ENCODE measurements at places on chromosomes 13 and 19.

DNA sequence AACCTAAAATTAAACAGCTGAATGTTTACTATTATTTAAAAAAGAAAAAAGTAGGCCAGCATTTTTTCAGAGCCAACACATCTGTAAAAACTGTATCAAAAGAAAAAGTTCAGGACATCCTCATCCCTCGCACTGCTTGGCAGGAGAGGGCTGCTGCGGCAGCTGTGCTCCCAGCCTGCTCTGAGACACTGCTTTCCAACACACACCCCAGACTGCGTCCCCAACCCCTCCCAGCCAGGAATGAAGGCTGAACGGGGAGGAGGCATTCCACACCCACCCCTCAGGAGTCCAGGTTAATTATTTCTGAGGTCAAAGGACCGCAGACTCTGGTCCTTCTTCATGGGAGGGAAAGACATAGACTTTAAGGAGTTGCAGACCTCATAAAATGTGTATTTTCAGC is 43.1 kb downstream of the COL4A1 start:
- no peak for DNase-seq

GRCh38 chr19:1956868-1957492 is 16.0 kb downstream of the CSNK1G2 start:
- no peak for DNase-seq

- no peak for DNase-seq
Measured at GRCh38 chr13:62358646-62358932, 942.9 kb upstream of the PCDH20 start.

DNA sequence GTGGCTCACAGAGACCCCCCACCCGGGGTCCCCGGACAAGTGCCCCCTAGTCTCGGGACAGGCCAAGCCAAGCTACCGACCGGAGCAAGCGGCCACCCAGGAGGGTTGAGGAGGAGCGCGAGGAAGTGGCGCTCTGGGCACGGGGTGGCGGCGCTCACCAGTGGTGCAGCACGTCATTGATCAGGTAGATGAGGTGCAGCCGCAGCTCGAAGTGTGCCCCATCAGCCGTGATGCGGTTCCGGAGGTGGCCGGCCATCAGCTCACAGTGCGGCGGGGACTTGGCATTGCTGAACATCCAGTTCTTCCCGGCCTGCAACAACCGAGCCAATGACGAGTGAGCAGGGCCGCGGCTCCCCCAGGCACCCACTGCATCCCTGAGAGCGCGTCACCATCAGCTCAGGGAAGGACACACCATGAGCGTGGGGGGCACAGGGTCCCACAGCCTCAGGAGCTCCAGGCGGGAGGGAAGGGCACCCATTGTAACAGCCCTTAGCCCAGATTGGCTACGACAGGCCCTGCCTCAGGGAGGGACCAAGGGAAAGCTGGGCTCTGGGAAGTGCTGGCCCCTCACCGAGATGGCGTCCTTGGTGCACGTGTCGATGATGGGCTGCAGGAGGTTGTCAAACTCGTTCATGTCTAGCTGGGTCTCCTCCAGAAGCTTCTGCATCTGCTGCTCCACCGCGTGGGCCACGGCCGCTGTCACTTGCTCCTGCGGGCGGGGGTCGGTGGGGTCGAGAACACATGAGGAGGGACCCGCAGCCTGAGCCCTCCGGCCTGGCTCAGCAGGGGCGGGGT is 9.6 kb downstream of the CHERP start:
- no peak for DNase-seq

GRCh38 chr19:39199025-39199424 is 2.3 kb downstream of the NCCRP1 start:
- no peak for DNase-seq

GRCh38 chr13:25042151-25042865 is 53.6 kb upstream of the PABPC3 start:
- DNase-seq = no peak

DNA sequence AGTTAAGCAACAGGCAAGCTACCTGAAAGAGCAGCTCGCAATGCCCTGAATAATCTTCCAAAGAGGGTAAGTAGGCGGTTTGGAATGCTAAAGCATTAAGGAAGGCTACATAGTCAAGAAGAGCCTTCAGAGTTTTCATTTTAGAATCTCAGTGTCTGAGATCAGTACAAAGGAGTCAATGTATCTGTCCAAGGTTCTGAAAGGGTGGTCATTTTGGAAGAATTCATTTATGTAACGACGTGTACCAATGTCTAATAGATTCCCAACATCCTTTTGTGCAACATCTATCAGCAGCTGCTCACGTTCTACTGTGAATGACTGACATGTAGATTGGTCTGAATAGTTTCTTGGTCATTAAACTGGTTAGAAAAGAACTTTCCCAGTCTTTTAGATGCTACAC is 15.2 kb downstream of the ZNF665 start:
- DNase-seq = no peak

- no peak for DNase-seq
Measured at GRCh38 chr13:77176350-77176749, 149.4 kb upstream of the FBXL3 start.

DNA sequence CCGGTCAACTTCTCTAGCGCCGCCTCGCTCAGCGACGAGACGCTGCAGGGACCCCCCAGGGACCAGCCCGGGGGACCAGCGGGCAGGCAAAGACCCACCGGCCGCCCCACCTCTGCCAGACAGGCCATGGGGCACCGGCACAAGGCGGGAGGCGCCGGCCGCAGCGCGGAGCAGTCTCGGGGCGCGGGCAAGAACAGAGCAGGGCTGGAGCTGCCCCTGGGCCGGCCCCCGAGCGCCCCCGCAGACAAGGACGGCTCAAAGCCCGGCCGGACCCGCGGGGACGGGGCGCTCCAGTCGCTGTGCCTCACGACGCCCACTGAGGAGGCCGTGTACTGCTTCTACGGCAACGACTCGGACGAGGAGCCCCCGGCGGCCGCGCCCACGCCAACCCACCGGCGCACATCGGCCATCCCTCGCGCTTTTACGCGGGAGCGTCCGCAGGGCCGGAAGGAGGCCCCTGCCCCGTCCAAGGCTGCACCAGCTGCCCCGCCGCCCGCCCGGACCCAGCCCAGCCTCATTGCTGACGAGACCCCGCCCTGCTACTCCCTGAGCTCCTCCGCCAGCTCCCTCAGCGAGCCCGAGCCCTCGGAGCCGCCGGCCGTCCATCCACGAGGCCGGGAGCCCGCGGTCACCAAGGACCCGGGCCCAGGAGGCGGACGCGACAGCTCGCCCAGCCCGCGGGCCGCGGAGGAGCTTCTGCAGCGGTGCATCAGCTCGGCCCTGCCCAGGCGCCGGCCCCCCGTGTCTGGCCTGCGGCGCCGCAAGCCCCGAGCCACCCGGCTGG is 11.3 kb downstream of the C19orf25 start:
- DNase-seq = no peak

GRCh38 chr19:35811317-35812219 is 1.1 kb downstream of the PRODH2 start:
- no peak for DNase-seq

GRCh38 chr19:7845390-7846154 is 15.6 kb downstream of the EVI5L start:
- no peak for DNase-seq

GRCh38 chr13:106961216-106961615 is 393.3 kb upstream of the ARGLU1 start:
- DNase-seq = no peak

GRCh38 chr13:34627509-34628208 is 314.4 kb upstream of the NBEA start:
- DNase-seq = no peak

DNA sequence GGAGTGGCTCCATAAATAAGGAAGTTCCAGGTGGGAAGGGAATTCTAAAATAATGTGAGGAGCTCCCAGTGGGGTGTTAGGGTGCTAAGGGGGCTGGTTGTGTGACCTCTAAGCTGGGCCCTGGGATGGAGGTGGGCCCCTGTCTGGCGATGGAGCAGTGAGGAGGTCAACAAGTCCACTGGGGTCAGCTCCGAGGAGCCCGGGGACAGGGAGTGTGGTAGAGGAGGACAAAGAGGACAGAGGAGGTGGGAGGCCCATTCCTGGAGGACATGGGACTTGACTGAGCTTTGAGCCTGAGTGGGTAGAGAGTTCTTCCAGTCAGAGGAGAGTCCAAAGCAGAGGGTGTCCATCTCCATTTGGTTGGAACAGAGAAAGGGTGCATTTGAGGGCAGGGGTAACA is 390.2 kb downstream of the TSHZ3 start:
- no peak for DNase-seq

DNA sequence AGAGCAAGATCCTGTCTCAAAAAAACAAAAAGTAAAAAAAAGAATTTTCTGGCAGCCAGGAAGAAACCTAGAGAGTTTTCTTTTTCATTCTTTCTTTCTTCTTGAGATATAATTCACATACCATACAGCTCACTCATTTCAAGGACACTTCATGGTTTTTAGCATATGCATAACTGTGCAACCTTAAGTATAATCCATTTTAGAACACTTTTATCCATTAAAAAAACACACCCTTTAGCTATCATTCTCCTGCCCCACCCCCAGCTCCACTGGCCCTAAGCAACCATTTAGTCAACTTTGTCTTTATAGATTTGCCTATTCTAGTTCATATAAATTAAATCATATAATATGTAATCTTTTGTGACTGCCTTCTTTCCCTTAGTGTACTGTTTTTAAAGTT is 8.1 kb upstream of the IPO5 start:
- DNase-seq = no peak

GRCh38 chr19:50780753-50781435 is 9.3 kb upstream of the ACP4 start:
- no peak for DNase-seq

DNA sequence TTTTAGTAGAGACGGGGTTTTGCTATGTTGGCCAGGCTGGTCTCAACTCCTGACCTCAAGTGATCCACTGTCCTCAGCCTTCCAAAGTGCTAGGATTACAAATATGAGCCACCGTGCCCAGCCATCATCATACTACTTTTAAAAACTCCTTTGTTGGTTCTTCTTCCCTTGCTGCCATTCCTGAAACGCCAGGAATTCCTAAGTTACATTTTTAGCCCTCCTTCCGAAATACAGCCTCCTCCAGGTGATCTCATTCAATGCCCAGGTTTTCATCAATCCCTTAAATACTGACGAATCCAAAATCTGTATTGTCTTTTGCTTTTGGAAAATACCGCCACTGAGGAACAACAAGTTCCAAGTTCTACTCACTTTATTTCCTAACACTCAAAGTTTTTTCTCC is 25.3 kb upstream of the EBPL start:
- no peak for DNase-seq

DNA sequence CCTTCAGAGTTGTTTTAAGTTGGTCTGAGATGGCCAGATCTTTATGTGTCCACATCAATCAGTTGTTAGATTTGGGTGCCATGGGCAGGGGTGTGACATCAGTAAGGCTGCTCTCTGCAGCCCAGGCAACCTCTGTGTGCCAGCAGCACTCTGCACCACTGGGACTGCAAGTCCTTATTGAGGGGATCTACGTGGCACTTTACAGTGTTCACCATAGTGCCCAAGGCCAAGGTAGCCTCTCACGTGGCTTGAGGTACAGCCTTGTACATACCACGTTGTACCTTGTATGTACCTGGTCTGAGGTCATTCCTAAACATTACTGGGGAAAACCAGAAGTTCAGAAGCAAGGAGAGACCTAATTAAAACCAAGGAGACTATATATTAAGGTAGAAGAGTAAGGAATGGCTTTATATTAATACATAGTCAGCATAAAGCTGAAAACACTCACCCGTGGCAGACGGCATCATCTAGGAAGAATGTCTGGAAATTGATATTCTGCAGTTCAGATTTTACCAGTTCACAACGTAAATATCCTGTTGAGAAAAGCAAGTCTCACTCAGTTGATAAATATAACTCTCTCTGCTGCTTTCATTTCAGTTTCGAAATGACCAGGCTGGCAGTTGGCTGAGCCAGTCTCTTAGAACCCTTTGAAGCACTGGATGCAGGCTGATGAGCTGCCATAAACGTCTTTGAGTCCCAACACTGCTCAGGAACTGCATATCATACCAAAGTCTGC is 128.8 kb downstream of the ZDHHC20 start:
- DNase-seq = no peak

DNA sequence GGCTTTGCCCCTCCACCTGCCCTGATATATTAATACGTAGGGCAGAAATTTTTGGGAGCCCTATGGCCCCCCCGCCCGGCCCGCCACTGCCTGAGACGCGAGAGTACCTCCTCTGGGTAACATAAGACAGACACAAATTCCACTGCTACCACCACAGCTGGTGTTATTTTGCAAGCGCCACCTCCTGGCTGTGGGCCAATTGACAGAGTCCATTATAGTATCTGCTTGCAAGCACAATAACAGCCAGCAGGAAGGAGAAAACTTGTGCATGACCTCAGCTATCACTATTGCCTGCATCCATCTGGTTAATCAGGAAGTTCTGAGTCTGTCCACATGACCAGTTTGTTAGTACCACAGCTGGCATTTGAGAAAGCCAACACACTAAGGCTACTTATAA is 25.3 kb upstream of the OR10H2 start:
- no peak for DNase-seq

- no peak for DNase-seq
Measured at GRCh38 chr19:33809960-33810359, 13.3 kb downstream of the KCTD15 start.

DNA sequence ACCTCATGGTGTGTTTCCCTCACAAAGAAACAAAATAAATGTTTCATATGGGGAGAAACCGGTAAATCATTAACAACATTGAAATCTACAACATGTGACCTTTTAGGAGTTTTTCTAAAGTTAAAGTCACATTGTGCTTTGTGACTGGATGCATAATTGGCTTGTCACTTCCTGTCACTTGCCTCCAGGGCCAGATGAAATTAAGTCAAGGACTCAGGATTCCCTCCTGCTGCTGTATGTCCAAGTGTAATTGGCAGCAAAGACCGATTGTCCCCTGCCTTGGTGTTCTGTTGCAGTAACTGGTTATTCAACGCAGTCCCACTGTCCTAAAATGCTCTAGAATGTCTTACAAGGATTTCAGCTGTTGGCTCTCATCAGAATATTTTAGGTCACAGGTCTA is 448.2 kb downstream of the LIG4 start:
- DNase-seq = no peak

DNA sequence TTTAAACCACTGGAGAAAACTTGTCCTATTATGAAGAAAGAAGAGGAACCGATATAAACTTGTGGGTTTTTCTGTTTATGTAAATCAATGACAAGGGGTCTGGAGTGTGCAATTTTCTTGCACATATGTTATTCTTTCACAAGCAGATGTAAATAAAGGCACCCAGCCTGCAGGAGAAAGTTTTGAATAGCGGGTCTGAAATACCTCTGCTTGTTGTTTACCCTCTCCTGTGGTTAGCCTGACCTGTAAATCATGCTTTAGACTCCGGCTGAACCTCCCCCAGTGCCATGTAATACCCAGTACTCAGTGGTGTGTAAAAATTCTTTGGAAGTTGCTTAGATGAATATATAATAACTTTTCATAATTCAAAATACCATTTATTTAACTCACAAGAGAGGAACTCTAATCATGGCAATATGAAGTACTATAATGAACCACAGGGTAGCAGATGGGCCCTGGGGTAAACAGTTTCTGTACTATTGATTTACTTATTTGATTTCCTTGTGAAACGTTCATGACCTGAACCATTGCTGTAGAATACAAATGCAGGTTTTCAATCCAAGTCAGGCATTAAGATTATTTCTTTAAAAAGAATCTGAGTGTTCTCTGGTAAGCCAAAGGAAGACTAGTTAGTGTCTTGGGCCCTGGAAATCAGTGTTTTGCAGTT is 245.1 kb downstream of the LMO7 start:
- DNase-seq = no peak

- DNase-seq = no peak
Measured at GRCh38 chr19:46976845-46977320, 42.8 kb upstream of the NPAS1 start.

- DNase-seq = no peak
Measured at GRCh38 chr19:44846455-44847143, 502 bp downstream of the NECTIN2 start.
